ENCODE measurements at places on chromosomes 5 and 9. TPM values are rescaled to one million over a fixed set of nuclear protein-coding genes. Genes with fewer than 3 reads are reported as not detected.

PLAC8L1 gene
- total RNA-seq = not detected

FXN gene
- 9.0 TPM for total RNA-seq

SPINK7 gene
- not detected for total RNA-seq

GLRA1 gene
- not detected for total RNA-seq

NTNG2 gene
- total RNA-seq = 0.46 TPM

SPATA31C1 gene
- total RNA-seq = not detected

SETD9 gene
- 31.7 TPM for total RNA-seq

TMEM232 gene
- total RNA-seq = 1.7 TPM

FBP2 gene
- total RNA-seq = not detected

ABHD17B gene
- total RNA-seq = 40.3 TPM

NOL8 gene
- 16.9 TPM for total RNA-seq

MEGF10 gene
- total RNA-seq = 1.1 TPM

KLF4 gene
- total RNA-seq = 2.5 TPM

DIRAS2 gene
- total RNA-seq = under 0.01 TPM

PCDHA13 gene
- total RNA-seq = not detected

CARTPT gene
- total RNA-seq = not detected

C5orf47 gene
- 0.15 TPM for total RNA-seq

CSF1R gene
- total RNA-seq = 0.33 TPM

FBXO4 gene
- 6.7 TPM for total RNA-seq

DTWD2 gene
- total RNA-seq = 10.7 TPM

SMIM33 gene
- total RNA-seq = not detected

PCDHGA3 gene
- total RNA-seq = 2.9 TPM

GPR150 gene
- 0.34 TPM for total RNA-seq

NELFB gene
- total RNA-seq = 46.9 TPM

CCNJL gene
- total RNA-seq = 8.7 TPM

SH3TC2 gene
- 22.0 TPM for total RNA-seq

ZDHHC11B gene
- total RNA-seq = not detected

PCDHB14 gene
- total RNA-seq = not detected

NEURL1B gene
- 1.5 TPM for total RNA-seq

ARHGEF37 gene
- total RNA-seq = 6.2 TPM

FOXD4L6 gene
- not detected for total RNA-seq

PCDHA5 gene
- under 0.01 TPM for total RNA-seq

Measured in melanocyte of skin (primary cell).